T1000 (cell line): ENCODE measurements at places on chromosomes 16 and 17.

DNA sequence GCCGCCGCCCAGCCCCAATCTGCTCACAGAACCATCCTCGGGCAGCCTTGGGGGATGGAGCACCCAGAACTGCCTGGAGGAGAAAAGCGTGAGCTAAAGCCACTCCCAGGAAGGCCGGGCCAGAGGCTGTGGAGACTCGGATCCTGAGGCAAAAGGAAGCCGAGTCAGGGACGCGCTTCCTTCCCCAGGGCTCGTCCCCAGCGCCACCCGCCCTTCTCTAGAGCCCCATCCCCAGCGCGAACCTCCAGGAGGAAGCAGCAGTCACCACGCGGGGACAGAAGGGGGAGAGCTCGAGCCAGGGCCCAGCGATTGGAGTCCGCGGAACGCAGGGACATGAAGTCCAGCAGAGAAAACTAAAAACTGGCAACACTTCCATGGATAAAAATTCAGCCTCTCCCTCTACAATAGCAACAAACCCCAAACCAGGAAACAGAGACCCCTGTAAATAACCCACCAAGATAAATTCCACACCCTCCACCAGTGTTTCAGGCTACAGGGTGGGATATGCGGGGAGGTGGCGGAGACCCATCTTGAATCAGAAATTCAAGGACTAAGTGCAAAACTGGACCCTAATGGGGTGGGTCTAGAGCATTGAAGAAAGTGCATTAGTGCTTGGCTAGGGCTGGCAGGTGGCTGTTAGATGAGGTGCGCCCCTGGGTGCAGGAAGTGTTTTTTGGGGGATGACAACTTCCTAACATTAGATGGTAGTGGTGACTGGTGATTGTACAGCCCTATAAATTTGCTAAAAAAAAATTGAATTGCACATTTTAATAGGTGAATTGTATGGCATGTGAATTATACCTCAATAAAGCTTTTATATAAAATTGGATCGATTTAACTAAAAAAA, 116.1 kb upstream of the METRNL start:
- peak; percentile 45 for DNase-seq

GRCh38 chr17:48907713-48908046, 527 bp upstream of the UBE2Z start:
- DNase-seq = no peak

GRCh38 chr17:43576563-43577229, 30.6 kb upstream of the ETV4 start:
- peak; percentile 53 for DNase-seq

DNA sequence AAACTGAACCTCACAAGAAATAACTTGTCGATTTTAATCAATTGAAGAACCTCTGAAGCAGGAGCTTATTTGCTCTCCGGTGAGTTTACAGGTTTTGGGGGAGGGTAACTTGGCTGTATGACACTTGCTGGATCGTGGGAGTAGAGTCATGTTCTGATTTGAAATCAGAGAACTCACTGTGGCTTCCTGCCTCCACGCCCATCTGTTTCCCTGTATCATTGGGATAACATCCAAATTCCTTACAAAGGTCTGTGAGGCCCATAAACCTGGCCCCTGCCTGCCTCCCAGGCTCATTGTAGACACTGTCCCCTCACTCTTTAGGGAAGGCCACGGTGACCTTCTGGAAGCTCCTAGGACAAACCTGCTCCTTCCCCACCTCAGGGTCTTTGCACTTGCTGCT, 48.3 kb downstream of the C17orf67 start:
- no peak for DNase-seq

DNA sequence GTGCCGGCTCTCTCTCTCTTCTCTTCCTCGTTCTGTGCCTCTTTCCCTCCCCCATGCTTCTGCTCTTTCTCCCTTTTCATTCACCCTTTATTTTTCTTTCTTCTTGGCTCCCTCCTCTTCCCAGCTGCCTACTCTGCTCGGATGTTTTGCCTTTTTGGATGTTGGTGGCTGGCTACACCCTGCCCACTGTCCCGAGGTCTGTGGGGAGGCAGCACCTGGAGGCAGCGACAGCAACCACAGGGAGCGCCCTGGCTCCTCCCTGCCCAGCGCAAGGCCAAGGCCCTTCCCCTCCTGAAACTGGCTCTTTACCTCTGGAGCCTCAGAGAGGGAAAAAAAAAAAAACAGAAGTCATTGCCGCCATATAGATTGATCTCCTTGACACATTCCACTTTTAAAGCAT, 20.0 kb downstream of the CLUAP1 start:
- no peak for DNase-seq

DNA sequence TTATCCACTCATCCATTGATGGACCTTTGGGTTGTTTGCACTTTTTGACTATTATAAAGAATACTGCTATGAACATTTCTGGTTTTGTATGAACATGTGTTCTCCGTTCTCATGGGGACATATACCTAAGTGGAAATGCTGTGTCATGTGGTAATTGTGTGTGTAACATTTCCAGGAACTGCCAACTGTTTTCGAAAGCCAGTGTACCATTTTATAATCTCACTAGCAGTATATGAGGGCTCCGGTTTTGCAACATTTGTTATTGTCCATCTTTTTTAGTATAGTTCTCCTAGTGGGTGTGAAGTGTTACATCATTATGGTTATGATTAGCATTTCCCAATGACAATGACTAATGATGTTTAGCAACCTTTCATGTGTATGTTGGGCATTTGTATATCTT, 5.1 kb upstream of the TRIM25 start:
- DNase-seq = no peak

- DNase-seq = no peak
These were observed 414.4 kb downstream of the SHISA9 start for GRCh38 chr16:13315642-13316427.

DNA sequence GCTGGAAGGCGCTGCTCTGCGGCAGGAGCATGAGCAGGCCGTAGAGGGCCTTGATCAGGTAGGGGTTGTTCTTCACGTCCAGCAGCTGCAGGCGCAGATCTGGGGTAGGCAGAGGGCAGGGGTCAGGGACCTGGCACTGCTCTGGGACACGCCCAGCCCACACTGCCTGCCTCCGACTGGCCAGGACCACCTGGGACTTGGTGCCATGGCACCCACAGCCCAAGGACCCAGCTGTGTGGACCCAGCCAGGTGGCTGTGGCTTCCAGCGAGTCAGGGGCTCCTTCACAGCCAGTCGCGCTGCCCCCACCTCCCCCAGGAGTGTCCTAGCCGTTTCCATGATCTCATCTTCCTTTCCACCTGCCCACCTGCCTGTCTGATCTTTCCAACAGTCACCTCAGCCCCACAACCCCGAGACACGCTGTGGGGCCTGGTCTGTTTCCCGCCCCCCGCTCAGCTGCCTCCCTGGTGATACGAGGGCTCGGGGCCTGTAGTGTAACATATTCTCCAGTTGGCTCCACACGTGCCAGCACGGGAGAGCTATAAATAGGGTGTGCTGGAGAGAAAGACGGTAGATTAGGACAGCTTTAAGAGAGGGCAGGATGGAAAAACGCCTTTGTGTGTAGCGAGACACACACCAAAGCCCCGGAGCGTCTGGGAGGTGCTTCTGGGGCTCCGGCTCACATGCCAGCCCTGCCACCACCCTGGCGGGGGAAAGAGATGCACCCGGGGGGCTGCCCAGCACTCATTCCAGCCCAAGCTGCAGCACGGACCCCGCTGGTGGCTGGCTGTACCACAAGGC, 7.2 kb upstream of the MTSS2 start:
- DNase-seq = no peak

- no peak for DNase-seq
These were observed 29.0 kb downstream of the RBBP6 start for GRCh38 chr16:24568392-24568791.

GRCh38 chr17:72967977-72968585, 124.4 kb downstream of the SLC39A11 start:
- DNase-seq = no peak

DNA sequence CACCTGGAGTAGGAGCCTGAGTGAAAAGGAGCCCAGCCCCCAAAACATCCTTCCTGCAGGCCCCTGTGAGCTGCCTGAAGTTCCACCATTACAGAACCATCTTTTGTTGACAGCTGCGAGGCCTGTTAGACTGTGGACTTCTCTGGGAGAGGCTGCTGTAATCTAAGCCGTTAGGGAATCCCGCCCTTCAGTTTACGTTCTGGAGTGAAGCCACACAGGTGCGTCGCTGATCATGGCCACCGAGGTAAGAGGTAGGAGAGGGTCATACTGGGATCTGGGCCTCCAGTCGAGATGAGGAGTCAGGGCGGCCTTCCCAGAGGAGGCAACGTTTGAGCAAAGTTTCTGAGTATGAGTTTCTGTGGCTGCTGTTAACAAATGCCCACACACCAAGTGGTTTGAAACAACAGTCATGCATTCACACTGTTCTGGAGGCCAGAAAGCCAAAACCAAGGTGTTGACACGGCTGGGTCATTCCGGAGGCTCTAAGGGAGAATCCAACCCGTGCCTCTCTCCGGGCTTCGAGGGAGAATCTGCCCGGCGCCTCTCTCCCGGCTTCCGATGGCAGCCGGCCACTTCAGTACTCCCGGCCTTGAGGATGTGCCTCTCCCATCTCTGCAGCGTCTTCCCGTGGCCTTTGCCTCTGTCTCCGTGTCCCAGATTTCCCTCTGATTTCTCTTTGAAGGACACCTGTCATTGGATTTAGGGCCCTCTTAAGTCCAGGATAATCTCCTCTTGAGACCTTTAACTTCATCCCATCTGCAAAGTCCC, 26.6 kb upstream of the ATP2C2 start:
- no peak for DNase-seq
